ENCODE measurements at places on chromosomes 2 and 18.

GRCh38 chr18:23137788-23138216, 2.5 kb downstream of the CABLES1 start:
- no peak for DNase-seq

DNA sequence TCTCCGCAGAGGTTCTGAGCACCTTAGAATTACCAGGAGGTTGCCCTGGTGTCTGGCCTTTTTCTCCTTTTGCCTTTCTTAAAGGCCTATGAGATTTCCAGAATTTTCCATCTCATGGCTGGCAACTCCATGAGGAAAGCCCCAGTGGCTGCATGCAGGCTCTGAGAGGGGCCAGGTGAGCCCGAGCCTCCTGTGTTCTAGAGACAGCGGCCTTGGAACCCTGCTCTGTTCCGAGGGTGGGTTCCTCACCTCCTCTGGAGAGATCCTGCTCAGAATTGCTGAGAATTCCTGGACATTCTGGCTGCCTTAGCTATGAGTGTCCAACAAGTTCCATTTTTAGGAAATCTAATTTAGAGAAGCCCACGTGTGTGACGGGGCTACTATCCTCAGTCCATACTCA, 35.7 kb upstream of the HPCAL1 start:
- DNase-seq = no peak

DNA sequence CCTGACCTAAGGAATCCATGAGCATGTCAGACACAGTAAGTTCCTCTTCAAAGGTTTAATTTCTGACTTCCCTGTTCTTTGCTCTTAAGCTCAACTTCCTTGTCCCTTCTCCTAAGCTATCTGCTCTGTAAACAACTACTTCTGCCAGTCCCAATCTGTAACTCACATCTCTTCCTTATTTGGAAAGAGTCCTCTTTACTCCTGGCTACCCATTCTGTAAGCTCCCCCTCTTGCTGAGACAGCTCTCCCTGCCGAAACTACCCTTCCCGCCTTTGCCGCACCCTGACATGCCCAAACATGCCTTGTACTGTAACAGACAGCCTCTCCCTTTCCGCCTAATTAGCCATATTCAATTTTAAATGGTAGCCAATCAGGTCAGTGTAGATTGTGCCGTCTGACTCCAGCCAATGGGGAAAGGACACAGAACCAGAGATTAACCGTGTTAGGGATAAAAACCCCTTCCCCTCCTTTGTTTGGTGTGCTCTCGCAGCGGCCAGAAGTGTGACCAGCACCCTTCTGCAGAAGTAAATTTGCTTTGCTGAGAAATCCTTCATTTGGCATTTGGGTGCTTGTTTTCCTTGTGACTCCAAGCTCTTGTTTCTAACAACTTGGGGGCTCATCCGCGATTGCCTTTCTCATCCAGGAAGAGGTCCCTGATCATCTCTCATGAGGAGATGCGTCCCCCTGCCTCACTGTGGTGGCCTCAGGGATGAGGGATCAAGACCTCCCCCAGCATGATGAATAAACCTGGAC, 49.0 kb downstream of the PIAS2 start:
- DNase-seq = no peak

GRCh38 chr18:57426187-57426586, 9.0 kb upstream of the ONECUT2 start:
- DNase-seq = no peak

DNA sequence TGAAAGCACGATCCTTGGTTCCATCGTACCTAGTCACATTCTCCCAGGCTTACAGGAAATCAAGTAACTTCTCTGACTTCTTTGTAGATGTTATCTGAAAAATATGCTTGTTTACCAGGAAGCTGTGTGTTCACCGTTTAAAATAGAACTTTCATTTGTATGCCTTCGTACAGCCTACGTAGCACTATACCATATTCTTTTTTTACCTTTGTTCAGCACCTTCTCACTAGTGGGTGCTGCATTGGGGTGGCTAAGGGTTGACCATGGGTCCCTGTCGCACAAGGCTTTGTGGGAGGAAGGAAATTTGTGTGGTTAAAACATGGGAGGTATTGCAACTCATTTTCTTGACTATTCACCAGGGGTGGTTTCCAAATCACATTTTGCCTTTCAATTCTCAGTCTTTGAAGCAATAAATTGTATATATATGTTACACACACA, 16.6 kb downstream of the MALT1 start:
- DNase-seq = no peak

- DNase-seq = no peak
Measured at GRCh38 chr2:166487171-166487570, 6.9 kb downstream of the SCN7A start.

GRCh38 chr2:112163541-112163981, 25.4 kb downstream of the FBLN7 start:
- no peak for DNase-seq

DNA sequence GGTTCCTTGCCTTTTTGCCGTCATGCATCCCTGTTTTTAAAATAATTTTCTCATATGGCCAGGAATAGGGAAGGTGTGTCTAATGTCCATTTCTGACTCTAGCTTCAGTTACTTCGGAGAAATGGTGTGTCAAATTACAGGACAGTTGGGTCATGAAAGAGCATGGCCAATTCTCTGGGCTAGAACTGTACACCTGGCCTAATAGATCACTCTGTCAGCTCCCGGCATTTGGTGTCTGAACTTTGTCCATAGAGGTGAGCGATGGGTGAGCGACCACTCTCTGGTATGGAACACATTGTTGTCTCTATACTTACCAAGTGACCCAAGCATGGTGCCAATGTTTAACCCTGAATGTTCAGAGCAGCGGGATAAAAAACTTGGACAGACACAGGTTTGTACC, 38.3 kb upstream of the ASB18 start:
- DNase-seq = no peak

DNA sequence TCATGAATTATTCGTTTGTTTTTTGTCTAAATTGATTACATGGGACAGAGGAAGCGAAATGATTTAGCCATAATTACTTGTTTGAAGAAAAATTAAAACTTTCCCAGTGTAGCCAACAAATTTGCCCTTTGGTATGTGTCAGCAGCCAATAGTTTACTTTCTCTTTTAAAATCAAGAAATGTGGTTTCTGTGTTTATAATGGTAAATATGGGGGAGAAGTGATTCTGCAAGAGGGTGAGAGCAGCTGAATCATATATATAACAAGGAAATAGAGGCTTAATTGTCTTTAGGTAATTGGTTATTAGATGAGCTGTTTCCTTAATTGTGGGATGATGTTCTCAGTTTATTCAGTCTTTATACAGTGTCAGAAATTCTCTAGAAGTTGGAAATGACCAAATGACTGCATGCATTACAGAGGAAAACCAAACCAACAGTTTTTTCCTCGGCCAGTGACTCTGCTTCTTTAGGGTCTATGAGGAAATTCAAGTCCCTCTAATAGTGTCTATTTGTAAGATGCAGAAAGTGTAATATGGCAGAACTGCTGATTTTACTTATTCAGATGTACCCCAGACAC, 132.9 kb downstream of the AGPS start:
- no peak for DNase-seq

GRCh38 chr2:177885828-177886466, 186.6 kb downstream of the PDE11A start:
- DNase-seq = no peak

- DNase-seq = no peak
Measured at GRCh38 chr2:233387667-233388528, 33.6 kb downstream of the DGKD start.

- no peak for DNase-seq
Measured at GRCh38 chr2:85398426-85399182, 11.6 kb downstream of the CAPG start.

DNA sequence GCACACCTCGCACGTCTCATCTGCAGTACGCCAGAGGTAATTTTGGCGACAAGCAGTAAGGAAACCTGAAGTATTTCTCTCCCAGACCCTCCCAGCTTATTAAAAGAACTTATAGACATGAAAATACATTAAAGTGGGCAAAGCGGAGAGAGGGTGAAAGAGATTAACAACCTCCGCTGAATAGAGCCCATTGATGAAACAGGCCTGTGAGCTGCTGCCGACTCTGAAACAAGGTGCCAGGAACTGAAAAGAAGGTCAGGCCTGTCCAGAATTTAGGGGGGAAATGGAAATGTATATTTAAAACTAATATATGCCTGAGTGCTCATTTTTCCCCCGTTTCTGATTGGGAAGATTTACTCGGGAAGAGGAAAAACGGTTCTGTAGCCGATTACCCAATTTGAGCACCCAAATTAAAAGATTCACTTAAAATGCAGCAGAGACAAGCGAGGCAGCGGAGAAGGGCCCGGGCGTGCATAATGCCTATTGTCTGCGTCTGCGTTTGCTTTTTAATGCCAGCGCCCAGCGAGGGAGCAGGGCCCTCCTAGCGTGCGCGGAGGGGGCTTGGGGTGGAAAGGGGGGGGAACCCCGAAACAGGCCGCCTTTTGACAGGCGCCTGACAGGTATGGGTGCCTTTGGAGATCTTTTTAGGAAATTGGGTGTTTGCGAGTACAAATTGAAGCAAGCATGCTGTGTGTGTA, 316.2 kb downstream of the GBX2 start:
- DNase-seq = no peak

DNA sequence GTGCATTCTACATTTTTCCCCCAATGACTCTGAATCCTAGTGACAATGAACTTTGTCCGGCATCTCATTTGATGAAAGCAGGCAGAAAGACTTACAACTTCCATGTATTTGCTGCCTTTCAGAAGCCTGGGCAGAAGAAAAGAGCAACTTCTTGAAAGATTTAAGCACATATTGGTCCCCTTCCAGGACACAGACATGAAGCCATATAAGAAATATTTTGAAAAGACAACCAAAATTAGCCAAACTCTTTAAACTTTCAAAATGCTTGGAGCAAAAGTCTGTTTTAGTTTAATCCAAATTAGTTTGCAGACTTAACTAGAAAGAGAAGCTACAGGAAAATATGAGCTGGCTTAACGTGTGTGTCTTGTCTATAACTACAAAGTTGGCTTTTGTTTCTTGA, 492.5 kb downstream of the NR4A2 start:
- DNase-seq = no peak

- DNase-seq = no peak
Measured at GRCh38 chr2:81835321-81836000, 1530.9 kb upstream of the LRRTM1 start.

GRCh38 chr18:76174451-76174850, 320.6 kb downstream of the ZNF516 start:
- DNase-seq = no peak

GRCh38 chr18:66548747-66549146, 55.1 kb downstream of the CDH19 start:
- DNase-seq = no peak

DNA sequence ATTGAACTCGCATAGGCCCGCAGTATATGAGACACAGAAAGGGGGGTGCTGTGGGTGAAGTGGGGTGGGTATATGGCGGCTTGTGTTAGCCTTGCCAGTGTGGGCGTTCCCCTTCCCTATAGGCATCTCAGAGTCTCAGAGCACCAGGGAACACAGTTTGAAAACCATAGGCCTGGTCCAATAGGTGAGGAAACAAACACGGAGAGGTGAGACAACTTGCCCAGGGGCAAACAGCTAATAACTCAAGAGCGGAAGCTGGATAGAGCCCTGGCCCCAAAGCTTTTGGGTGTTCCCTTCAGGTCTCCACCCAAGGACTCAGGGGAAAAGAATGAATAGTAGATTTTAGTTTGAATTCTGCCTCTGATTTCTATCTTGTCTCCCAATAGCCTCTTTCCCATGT, 7.9 kb downstream of the LIPG start:
- no peak for DNase-seq

- DNase-seq = no peak
Measured at GRCh38 chr2:59804732-59805131, 748.7 kb downstream of the BCL11A start.

GRCh38 chr2:40540026-40540425, 88.1 kb upstream of the SLC8A1 start:
- DNase-seq = no peak

- DNase-seq = no peak
Measured at GRCh38 chr2:199662255-199662654, 188.7 kb downstream of the FTCDNL1 start.

DNA sequence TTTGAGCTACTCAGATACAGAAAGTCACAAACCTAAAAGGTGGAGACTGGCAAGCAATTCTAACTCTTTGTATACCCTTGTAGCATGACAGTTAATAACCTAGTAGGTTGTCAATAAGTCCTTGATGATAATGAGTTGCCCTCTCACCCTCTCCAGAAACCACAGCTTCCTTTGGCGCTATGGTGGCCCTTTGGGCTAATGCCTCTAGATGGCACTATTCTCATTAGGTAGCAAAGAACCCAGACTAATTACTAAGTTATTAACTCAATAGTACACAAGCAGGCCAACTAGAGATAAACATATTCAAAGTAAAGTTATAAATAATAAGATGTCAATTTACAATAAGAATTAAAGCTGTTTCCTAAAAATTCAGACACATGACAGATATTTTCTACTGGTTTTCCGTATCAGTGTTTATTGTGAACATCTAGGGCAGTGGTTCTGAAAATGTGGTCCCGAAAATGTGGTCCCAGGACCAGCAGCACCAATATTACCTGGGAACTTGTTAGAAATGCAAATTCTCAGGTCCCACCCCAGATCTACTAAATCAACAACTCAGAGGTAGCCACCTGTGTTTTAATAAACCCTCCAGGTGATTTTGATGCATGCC, 41.1 kb downstream of the LDAH start:
- DNase-seq = no peak

- no peak for DNase-seq
Measured at GRCh38 chr2:157150747-157151146, 106.8 kb upstream of the GALNT5 start.

GRCh38 chr2:55954306-55955035, 30.9 kb upstream of the EFEMP1 start:
- DNase-seq = no peak

DNA sequence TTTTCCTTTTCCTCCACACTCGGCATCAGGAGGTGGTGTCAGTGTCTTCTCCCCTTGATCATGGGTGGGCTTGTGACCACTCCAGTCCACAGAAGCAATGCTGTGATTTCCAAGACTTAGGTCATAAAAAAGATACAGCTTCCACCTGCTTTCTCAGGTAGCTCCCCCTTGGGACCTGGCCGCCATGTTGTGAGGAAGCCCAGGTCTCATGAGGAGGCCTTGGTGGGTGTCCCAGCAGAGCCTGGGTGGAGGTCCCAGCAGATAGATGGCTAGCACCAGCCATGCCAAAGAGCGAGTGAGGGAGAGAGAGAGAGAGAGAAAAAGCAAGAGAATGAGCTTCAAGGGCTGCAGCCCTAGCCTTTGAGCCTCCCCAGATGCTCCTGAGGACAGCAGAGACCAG, 16.0 kb downstream of the SLC66A2 start:
- DNase-seq = no peak

- no peak for DNase-seq
Measured at GRCh38 chr2:14749884-14750283, 117.4 kb downstream of the LRATD1 start.

GRCh38 chr2:15748736-15749323, 157.2 kb downstream of the DDX1 start:
- DNase-seq = no peak

DNA sequence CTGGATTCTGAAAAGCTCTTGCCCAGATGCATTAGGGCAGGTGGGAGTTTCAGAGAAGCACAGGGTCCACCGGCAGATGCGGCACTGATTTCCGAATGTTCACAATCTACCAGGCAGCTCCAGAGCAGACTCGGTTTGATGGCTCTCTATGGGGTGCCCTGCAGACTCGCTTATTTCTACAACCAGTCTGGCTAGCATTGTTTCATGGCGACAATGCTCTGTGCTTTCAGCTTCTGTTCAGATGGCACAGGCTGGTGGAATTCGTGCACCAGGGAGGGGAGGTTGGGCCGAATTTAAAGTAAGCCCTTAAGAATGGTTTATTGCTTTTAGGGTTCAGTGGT, 9.9 kb downstream of the MYT1L start:
- no peak for DNase-seq

- DNase-seq = no peak
Measured at GRCh38 chr2:25306777-25307368, 34.9 kb downstream of the DNMT3A start.

- DNase-seq = no peak
Measured at GRCh38 chr2:192886636-192887035, 691.9 kb upstream of the TMEFF2 start.

Measured in esophagus squamous epithelium (tissue), 5 donors.